ENCODE measurements at places on chromosomes 6 and 20.

- DNase-seq, result no peak
Measured at GRCh38 chr6:134346932-134347545, 29.1 kb upstream of the SGK1 start.

GRCh38 chr6:126682440-126682839 lies 342.5 kb downstream of the CENPW start:
- no peak for DNase-seq

GRCh38 chr6:24795106-24795505 lies 3.6 kb downstream of the ARMH2 start:
- DNase-seq, result no peak

DNA sequence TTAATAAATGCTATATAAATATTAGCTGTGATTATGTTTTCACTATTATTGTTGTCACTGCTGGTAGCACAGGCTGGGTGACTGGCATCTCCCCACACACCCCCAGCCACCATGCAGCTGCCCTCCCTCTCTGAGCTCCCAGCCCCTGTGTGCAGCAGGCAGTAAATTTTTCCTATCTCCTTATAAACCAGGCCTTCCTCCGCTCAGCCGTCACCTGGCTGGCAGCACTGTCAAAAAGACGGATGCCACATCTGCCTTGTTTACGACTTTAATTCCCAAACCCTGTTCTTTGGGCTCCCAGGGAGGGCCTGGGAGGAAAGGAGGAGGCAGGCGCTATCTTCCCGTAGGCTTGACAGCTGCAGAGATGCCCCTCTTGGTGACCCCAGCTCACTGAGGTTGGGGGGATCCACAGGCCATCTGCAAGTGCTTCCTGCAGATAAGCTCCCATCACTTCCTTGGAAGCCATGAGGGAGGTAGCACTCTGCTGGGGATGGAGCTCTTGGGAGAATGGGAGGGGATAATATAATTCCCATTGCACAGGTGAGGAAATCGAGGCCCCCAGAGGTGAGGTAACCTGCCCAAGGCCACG lies 94.5 kb downstream of the GRM4 start:
- DNase-seq, result no peak

- no peak for DNase-seq
Measured at GRCh38 chr6:154134471-154135147, 95.6 kb downstream of the OPRM1 start.

GRCh38 chr6:11830105-11830504 lies 51.5 kb upstream of the ADTRP start:
- no peak for DNase-seq

- DNase-seq, result no peak
Measured at GRCh38 chr6:111711984-111712752, 106.5 kb upstream of the TRAF3IP2 start.

DNA sequence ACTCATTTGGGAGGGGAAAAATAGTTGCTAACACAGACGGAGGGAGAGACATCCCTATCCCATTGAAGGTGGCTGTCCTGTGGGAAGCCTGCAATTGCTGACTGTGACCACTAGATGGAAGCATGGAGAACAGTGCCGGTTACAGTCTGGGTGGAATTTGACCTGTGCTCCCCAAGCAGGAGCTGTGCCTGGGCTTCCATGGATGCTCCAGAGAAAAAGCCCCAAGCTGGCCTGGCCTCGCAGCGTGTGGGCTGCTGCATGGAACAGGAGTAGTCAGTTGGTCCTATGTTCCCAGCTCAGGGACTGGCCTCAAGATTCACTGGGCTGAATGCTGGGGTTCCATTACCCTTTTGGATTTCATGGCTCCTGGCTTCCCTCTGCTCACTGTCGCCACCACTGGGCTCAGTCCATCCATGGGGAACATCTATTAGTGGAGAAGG lies 116.3 kb upstream of the CHD6 start:
- peak; percentile 13 for DNase-seq

DNA sequence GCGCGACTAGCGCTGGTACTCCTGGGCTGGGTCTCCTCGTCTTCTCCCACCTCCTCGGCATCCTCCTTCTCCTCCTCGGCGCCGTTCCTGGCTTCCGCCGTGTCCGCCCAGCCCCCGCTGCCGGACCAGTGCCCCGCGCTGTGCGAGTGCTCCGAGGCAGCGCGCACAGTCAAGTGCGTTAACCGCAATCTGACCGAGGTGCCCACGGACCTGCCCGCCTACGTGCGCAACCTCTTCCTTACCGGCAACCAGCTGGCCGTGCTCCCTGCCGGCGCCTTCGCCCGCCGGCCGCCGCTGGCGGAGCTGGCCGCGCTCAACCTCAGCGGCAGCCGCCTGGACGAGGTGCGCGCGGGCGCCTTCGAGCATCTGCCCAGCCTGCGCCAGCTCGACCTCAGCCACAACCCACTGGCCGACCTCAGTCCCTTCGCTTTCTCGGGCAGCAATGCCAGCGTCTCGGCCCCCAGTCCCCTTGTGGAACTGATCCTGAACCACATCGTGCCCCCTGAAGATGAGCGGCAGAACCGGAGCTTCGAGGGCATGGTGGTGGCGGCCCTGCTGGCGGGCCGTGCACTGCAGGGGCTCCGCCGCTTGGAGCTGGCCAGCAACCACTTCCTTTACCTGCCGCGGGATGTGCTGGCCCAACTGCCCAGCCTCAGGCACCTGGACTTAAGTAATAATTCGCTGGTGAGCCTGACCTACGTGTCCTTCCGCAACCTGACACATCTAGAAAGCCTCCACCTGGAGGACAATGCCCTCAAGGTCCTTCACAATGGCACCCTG lies 1.6 kb downstream of the TPBG start:
- no peak for DNase-seq

DNA sequence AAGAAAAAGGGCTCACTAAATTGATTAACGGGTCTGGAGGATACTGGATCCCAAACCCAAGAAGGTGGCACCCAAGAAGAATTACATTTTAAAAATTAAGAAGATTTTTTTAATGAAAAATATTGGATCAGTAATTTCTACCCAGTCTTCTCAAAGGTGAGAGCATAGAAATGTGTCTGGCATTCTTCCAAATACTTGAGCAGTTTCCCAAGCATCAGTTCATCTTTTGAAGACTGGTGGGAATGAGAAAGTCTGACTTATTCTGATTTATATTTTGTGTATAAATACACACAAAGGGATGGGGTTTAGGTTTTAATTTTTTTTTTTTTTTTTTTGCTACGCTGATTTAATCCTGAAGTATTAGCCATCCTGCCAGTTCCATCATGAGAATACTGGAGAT lies 3.3 kb downstream of the MGME1 start:
- peak; percentile 32 for DNase-seq

GRCh38 chr6:14207448-14207847 lies 89.9 kb downstream of the CD83 start:
- no peak for DNase-seq

- no peak for DNase-seq
Measured at GRCh38 chr20:45813006-45813340, 529 bp downstream of the UBE2C start.

- DNase-seq, result no peak
Measured at GRCh38 chr20:46190478-46191167, 72.5 kb downstream of the CD40 start.

GRCh38 chr6:155200012-155200411 lies 63.8 kb upstream of the CLDN20 start:
- no peak for DNase-seq

DNA sequence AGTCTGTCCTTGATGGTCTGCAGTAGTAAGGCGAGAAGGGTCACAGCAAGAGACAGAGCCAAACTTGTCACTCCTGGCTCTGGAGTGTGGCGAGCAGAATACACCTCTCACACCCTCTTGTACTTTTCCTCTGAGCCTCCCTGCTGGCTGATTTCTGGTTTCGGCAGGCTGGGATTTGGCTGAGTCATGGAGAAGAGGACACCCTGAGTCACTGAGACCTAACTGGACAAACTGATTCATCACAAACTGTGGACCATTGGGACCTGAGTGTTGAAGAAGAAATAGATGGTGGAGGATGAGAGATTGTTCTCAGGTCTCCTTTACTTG lies 101.7 kb downstream of the F13A1 start:
- DNase-seq, result no peak

DNA sequence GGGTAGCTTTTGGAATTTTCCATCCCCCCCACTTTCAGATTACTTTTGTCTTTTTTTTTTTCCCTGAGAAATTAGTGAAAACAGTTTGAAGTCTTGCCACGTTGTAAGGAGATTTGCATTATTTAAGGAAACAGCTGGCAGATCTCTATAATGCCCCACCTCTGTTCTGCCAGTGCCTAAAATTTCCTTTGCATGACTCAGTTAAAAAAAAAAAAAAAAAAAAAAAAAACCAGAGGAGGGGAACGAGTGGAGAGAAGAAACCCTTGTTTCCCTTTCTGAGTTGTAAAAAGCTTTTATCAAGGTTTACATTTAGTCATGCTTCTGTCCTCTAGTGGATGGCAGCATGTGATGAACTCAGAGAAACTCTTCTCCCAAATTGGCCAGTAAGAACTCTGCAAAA lies 33.5 kb downstream of the CARMIL1 start:
- DNase-seq, result no peak
